ENCODE measurements at places on chromosomes 1 and 21. TPM values are rescaled to one million over a fixed set of nuclear protein-coding genes. Genes with fewer than 3 reads are reported as not detected.

The SMIM11 gene
- total RNA-seq: 1.7 TPM

The TSPEAR gene
- not detected for total RNA-seq

The DLGAP3 gene
- not detected for total RNA-seq

The RCSD1 gene
- not detected for total RNA-seq

The RIMS3 gene
- total RNA-seq: 0.09 TPM

The NBPF20 gene
- 9.5 TPM for total RNA-seq

The C4BPB gene
- not detected for total RNA-seq

The ALDH4A1 gene
- total RNA-seq: 14.4 TPM

Measured in smooth muscle cell of the umbilical artery (primary cell).